ENCODE measurements at places on chromosomes 1 and 21.

- H3K4me1 ChIP-seq, result peaks cover 17% of the 10 kb centered on the region
- H3K36me3 ChIP-seq, result no peaks in the 10 kb centered on the region
- H3K27me3 ChIP-seq, result no peaks in the 10 kb centered on the region
- no peak for DNase-seq
- H3K4me3 ChIP-seq, result no peak overlapping the region
Observed at GRCh38 chr21:33950431-33951079, 35.0 kb upstream of the ATP5PO start.

- no peaks in the 10 kb centered on the region for H3K27me3 ChIP-seq
- H3K27ac ChIP-seq, result peak overlapping the region; percentile 73
- H3K36me3 ChIP-seq, result no peaks in the 10 kb centered on the region
- peaks cover 27% of the 10 kb centered on the region for H3K4me1 ChIP-seq
- DNase-seq, result peak; percentile 30
Observed at GRCh38 chr1:201582705-201583442, 43.9 kb downstream of the NAV1 start.

- no peak for DNase-seq
- H3K27me3 ChIP-seq, result peaks cover 5% of the 10 kb centered on the region
- no peak overlapping the region for H3K27ac ChIP-seq
- no peaks in the 10 kb centered on the region for H3K36me3 ChIP-seq
- peaks cover 6% of the 10 kb centered on the region for H3K4me1 ChIP-seq
Observed at GRCh38 chr21:34344584-34344983, 19.2 kb upstream of the KCNE2 start.

- no peaks in the 10 kb centered on the region for H3K27me3 ChIP-seq
- no peak overlapping the region for H3K4me3 ChIP-seq
- H3K4me1 ChIP-seq, result peaks cover 6% of the 10 kb centered on the region
- H3K36me3 ChIP-seq, result peaks cover 13% of the 10 kb centered on the region
- no peak for DNase-seq
- H3K27ac ChIP-seq, result no peak overlapping the region
Observed at GRCh38 chr1:113793878-113794834, 18.1 kb downstream of the RSBN1 start.

DNA sequence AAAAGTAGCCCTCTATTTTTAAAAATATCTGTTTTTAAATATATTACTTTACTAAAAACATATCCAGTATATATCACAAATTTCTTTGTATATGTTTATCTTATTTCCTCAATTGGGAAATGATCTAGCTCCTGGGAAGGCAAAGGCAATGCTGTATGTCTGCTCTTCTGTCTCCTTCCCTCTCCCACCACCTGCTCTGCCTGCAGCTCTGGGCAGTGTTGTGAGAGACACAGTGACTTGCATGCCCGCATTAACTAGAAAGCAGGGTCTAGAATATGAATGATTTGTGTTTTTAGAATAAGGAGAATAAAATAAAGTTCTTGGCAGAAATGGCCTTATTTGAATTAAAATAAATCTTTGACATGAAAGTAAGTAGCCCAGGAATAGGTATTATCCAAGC is 11.1 kb downstream of the SLC30A10 start:
- H3K4me3 ChIP-seq, result no peak overlapping the region
- H3K36me3 ChIP-seq, result no peaks in the 10 kb centered on the region
- H3K27me3 ChIP-seq, result no peaks in the 10 kb centered on the region
- no peak for DNase-seq
- H3K4me1 ChIP-seq, result no peaks in the 10 kb centered on the region
- no peak overlapping the region for H3K27ac ChIP-seq

DNA sequence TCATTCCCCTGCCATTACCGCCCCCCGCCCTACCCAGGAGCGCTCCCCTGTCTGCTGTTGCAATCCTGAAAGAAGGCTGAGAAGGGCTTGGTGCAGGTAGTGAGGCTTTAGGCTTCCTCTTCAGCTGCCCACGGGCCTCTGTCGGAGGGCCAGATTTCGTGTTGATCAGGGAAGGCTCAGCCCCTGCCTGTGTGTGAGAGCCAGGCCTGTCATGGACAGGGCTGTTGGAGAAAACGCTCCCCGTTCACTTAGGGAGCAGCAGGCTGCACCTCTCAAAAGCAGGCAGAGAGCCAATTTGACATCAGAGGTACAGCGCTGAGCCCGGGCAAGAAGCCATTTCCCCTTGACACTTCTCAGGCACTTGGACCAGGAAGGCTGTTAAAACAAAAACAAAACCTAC is 19.0 kb downstream of the TEX35 start:
- H3K4me3 ChIP-seq, result no peak overlapping the region
- no peaks in the 10 kb centered on the region for H3K27me3 ChIP-seq
- H3K36me3 ChIP-seq, result no peaks in the 10 kb centered on the region
- no peak for DNase-seq

DNA sequence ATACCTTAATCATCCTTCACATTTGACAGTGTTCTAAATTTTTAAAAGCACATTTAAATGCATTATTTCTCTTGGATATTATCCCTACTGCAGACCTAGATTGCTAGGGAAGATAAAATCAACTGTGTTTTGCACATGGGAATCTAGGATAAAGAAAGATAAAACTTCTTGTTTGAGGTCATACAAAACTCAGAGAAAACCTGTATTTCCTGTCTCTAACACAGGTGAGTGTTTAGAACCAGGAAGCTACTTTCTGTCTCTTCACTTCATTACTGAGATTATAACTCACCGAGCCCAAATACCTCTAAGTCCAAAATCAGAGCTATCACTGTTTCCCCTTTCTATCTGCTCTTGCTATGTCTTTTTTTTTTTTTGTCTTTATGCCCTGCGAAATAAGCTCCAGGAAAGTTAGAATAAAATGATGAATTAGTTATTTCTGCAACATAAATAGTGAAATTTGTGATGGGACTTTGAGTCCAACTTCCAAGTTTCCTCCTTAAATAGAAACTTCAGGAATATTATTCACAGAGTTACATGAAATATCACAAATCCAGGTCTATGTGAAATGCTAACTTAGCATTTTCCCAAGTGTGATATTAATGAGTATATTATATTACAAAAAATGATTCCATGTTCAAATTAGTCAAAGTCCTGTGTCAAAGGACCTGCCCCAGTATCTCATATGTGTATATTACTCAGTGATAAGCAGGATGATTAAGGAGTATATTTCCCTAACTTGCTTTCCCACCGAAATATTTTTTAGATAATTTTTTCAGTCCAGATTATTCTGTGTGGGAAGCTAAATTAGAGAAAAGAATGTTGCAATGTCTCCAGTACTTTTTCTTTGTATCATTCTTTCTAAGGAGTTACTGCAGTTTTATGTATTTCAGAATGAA is 226.4 kb downstream of the PLA2G4A start:
- no peak overlapping the region for H3K4me3 ChIP-seq
- H3K36me3 ChIP-seq, result no peaks in the 10 kb centered on the region
- H3K27me3 ChIP-seq, result no peaks in the 10 kb centered on the region
- DNase-seq, result no peak
- no peak overlapping the region for H3K27ac ChIP-seq

- no peak overlapping the region for H3K4me3 ChIP-seq
- peaks cover 3% of the 10 kb centered on the region for H3K36me3 ChIP-seq
- peak; percentile 18 for DNase-seq
- no peak overlapping the region for H3K27ac ChIP-seq
- no peaks in the 10 kb centered on the region for H3K4me1 ChIP-seq
Observed at GRCh38 chr1:197614916-197615692, 160.2 kb downstream of the DENND1B start.

GRCh38 chr21:30580132-30580531 is 10.1 kb downstream of the KRTAP22-2 start:
- H3K27ac ChIP-seq, result no peak overlapping the region
- no peak for DNase-seq
- H3K4me1 ChIP-seq, result no peaks in the 10 kb centered on the region
- H3K27me3 ChIP-seq, result no peaks in the 10 kb centered on the region
- no peaks in the 10 kb centered on the region for H3K36me3 ChIP-seq
- H3K4me3 ChIP-seq, result no peak overlapping the region

- no peak for DNase-seq
- no peaks in the 10 kb centered on the region for H3K27me3 ChIP-seq
- H3K4me1 ChIP-seq, result no peaks in the 10 kb centered on the region
Observed at GRCh38 chr1:168164771-168165170, 14.0 kb upstream of the TIPRL start.

DNA sequence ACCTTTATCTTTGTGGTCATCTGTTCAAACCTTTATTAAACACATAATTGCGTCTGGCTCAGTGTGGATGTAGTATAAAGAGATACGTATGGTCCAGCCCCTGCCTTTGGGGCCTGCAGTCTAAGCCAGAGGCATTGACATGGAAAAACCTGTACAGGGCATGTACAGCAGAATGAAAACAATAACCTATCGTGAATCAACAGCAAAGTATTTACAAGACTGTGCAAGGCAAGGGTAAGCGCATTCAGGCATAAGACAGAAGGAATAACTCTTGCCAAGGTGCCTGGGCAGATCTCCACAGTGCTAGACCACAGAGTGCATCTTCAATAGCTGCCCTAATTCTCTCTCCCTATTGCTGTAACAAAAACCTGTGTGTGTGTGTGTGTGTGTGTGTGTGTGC is 35.5 kb downstream of the KIRREL1 start:
- H3K4me3 ChIP-seq, result no peak overlapping the region
- no peak overlapping the region for H3K27ac ChIP-seq
- H3K36me3 ChIP-seq, result peaks cover 14% of the 10 kb centered on the region
- H3K4me1 ChIP-seq, result peaks cover 22% of the 10 kb centered on the region
- H3K27me3 ChIP-seq, result no peaks in the 10 kb centered on the region

DNA sequence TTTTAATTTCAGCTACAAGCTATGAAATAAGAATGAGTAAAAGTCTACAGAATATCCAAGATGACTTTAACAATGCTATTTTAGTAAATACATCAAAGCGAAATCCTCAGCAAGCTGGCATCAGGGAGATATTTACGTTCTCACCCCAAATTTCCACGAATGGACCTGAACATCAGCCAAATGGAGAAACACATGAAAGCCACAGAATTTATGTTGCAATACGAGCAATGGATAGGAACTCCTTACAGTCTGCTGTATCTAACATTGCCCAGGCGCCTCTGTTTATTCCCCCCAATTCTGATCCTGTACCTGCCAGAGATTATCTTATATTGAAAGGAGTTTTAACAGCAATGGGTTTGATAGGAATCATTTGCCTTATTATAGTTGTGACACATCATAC is 13.7 kb upstream of the CLCA1 start:
- H3K36me3 ChIP-seq, result no peaks in the 10 kb centered on the region
- DNase-seq, result no peak
- no peaks in the 10 kb centered on the region for H3K4me1 ChIP-seq
- no peak overlapping the region for H3K4me3 ChIP-seq
- no peaks in the 10 kb centered on the region for H3K27me3 ChIP-seq

DNA sequence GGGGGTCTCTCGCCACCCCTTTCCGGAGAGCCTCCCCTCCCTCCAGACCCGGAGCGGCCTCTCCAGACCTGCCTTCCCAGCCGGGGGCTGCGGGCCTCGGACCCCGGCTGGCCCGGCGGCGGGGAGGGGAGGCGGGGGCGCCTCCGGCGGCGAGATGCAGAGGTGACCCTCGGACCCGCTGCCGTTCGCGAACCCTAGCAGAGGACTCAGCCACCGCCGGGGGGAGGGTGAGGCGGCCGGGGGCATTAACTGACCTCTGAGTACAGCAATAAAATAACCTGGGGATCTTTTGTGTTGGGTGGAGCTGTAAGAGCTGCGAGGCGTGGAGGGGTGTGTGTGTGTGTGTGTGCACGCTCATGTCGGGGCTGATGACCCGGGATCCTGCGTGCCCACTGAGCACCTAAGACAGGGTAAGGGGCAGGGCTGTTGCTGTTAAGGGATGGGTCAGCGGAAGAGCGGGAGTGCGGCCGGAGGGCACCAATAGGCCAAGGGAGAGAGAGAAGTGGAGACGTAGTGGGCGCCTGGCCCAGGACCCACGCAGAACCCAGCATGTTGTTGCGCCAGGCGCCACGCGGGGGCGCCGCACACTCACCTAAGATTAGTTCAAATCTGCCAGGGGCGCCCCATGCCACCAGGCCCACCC is 6.3 kb downstream of the HAPLN2 start:
- peaks cover 46% of the 10 kb centered on the region for H3K27me3 ChIP-seq
- no peak for DNase-seq
- H3K4me3 ChIP-seq, result no peak overlapping the region
- peaks cover 6% of the 10 kb centered on the region for H3K4me1 ChIP-seq

- no peaks in the 10 kb centered on the region for H3K27me3 ChIP-seq
- no peak overlapping the region for H3K4me3 ChIP-seq
- peaks cover 20% of the 10 kb centered on the region for H3K36me3 ChIP-seq
- no peak overlapping the region for H3K27ac ChIP-seq
- no peak for DNase-seq
Observed at GRCh38 chr1:230278376-230278775, 147.8 kb downstream of the PGBD5 start.
